ENCODE measurements at places on chromosomes 3 and 15.
A peak's percentile ranks its signal among the peaks of the same experiment; 100 is the strongest.

DNA sequence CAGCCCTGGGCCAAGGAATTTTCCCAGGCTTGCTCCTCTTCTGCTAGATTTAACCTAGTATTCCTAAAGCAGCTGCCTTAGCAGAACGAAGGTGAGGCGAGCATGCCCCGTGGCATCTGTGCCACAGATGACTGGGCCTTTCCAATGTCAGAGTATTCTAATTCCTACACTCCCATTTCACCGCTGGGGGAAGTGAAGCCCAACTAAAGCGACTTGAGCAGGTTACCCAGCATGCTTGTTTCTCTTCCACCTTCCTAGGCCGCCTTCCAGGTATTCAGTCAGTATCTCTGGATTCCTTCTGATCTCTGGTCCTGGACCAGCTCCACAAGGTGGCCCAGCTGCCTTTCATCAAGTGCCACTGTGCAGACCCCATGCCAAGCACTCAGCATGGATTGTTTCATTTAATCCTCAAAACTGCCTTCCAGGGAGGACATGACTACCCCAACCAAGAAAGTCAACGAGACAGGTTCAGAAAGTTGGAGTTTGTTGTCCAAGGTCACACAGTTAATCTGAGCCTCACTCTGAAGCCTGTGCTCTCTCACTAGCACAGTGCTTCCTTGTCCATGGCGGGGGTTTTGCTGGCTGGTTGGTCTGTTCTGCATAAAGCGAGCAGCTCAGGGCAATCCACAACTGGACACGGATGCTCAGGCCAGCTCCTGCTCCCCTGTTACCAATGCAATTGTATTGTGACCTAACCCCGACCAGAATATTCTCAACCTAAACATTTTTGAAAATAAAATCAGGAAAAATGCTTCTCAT is 15.1 kb downstream of the MYO5C start:
- H3K36me3 ChIP-seq: no peaks in the 10 kb centered on the region
- H3K27me3 ChIP-seq: peaks cover 52% of the 10 kb centered on the region
- no peaks in the 10 kb centered on the region for H3K4me1 ChIP-seq
- no peak for DNase-seq

DNA sequence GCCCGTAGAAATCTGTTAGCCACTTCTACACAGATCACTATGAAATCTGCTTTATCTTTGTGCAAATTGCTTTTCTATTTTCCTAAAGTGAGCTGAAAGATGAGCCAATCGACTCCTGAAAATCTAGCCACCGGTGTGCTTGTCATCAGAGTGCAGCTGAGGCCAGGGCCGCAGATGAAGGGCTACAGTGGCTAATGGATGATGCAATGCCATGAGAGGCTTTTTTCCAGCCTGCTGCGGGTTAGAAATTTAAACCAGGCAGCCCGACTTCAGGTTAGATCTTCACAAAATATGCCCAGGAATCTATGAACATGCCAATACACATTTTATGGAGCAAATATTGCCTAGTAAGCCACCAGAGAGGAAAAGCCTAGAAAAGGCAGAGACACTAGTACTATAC is 948.2 kb upstream of the CFAP20DC start:
- H3K4me1 ChIP-seq: peaks cover 90% of the 10 kb centered on the region
- H3K36me3 ChIP-seq: peaks cover 87% of the 10 kb centered on the region
- H3K27me3 ChIP-seq: no peaks in the 10 kb centered on the region
- DNase-seq: no peak
- peak overlapping the region; percentile 20 for H3K27ac ChIP-seq

DNA sequence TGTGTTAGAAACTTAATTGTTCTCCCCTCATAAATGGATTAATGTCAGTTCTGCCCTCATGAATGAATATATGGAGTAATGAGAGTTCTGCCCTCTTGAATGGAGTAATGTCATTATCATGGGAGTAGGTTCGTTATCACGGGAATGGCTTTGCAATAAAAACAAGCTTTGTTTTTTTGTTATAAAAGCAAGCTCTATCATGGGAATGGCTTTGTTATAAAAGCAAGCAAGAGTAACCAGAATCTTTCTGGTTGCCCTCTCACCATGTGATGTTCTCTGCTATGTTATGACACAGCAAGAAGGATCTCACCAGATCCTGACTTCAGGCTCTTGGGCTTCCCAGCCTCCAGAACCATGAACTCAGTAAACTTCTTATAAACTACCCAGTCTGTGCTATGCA is 38.4 kb upstream of the UBL7 start:
- H3K4me1 ChIP-seq: no peaks in the 10 kb centered on the region
- peaks cover 8% of the 10 kb centered on the region for H3K36me3 ChIP-seq
- DNase-seq: no peak
- no peaks in the 10 kb centered on the region for H3K27me3 ChIP-seq
- H3K27ac ChIP-seq: no peak overlapping the region

DNA sequence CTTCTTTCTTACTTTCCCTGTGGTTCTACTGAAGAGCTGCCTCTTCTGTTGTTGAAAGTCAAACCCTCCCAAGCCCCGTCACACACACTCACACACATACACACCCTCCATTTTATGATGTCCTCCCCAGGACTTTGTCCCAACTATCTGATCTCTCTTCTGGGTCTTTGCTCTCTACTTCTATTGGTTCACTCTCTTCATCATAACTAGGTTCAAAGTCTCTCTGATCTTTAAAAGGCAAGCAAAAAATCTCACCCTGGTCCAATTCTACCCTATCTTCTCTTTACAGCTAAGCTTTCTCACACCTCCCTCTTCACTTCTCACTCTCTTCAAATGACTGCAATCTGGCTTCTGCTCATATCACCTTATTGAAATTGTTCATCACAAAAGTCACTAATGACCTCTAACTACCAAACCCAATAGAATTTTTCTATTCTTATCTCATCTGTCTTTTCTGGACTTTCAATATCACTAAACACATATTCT is 34.8 kb downstream of the LRRFIP2 start:
- no peak overlapping the region for H3K27ac ChIP-seq
- H3K36me3 ChIP-seq: peaks cover 9% of the 10 kb centered on the region
- H3K4me3 ChIP-seq: no peak overlapping the region
- H3K4me1 ChIP-seq: no peaks in the 10 kb centered on the region
- no peak for DNase-seq

DNA sequence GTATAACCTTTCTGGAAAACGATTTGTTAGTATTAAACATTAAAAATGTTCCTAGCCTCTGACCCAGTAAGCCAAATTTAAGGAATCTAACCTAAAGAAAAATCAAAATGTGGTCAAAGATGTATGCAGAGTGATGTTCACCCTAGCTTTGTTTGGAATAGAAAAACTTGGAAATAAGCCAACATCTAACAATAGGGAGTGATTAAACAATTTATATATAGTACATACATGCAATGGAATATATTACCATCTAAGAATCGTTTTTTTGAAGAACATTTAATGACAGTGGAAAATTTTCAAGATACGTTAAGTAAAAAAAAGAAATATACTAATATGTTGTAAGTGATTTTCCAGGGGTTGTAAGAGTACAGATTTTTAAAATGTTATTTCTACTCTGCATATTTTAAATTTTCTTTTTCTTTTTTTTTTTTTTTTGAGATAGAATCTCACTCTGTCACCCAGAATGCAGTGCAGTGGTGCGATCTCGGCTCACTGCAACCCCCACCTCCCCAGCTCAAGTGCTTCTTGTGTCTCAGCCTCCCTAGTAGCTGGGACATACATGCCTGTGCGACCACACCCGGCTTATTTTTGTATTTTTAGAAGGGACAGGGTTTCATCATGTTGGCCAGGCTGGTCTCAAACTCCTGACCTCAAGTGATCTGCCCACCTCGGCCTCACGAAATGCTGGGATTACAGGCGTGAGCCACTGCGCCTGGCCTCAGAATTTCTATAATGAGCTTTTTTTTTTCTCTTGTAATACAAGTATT is 54.9 kb downstream of the ANP32A start:
- H3K4me3 ChIP-seq: no peak overlapping the region
- peaks cover 35% of the 10 kb centered on the region for H3K27me3 ChIP-seq
- H3K36me3 ChIP-seq: no peaks in the 10 kb centered on the region
- no peak for DNase-seq
- H3K27ac ChIP-seq: no peak overlapping the region
- H3K4me1 ChIP-seq: no peaks in the 10 kb centered on the region

DNA sequence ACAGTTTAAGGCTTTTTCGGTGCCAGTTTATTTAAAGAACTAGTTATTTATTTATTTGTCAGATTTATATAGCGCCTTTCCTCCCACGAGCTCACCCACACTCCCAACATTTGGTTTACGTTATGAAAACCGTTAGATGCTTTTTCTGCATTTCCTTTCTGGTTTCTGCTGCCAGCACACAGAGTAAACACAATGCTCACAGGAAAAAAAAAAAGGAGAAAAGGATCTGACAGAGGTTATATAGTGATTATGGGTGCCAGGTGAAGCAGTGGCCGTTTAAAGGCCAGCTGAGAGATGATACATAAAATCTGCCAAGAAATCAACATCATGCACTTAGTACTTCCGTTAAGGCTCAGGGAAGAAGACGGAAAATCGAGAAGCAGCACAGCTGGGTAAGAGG is 37.9 kb downstream of the ETV5 start:
- no peak overlapping the region for H3K27ac ChIP-seq
- H3K4me1 ChIP-seq: peaks cover 19% of the 10 kb centered on the region
- H3K27me3 ChIP-seq: peaks cover 9% of the 10 kb centered on the region
- DNase-seq: no peak
- H3K4me3 ChIP-seq: no peak overlapping the region

- no peaks in the 10 kb centered on the region for H3K4me1 ChIP-seq
- H3K27me3 ChIP-seq: no peaks in the 10 kb centered on the region
- no peak overlapping the region for H3K4me3 ChIP-seq
- H3K36me3 ChIP-seq: no peaks in the 10 kb centered on the region
These were observed 30.5 kb downstream of the CCDC32 start for GRCh38 chr15:40534371-40534770.

- peaks cover 33% of the 10 kb centered on the region for H3K36me3 ChIP-seq
- no peak for DNase-seq
These were observed 43.9 kb downstream of the SEMA3G start for GRCh38 chr3:52401021-52401420.

DNA sequence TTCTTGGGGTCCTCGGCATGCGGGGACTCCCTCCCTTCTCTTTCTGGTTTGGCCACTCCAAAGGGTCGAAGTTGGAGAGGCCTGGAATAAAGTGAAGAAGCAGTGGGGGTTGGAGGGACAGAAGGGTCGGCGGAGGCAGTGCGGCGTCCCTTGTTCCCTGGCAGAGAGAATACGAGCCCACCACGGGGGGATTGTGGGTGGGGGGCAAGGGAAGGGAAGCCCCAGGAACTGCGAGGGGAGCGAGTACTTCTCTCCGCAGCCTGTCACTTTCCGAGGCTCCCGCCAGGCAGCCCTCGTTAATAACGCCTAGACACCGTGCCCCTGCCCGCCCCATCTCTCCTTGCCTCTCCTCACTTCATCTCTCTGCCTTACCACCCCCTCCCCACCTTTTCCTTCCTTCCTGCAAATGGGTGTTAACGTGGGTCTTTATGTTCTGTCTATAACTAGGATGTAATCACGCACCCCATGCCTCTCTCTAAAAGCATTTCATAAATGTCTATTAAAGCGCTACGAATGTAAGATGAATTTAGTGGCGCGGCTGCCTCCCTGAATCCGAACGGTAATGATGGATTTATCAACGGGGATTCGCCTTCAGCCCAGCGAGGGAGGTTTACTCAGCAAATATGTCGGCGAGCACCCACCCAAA is 13.7 kb downstream of the NR2F2 start:
- H3K4me3 ChIP-seq: no peak overlapping the region
- no peaks in the 10 kb centered on the region for H3K27me3 ChIP-seq
- H3K27ac ChIP-seq: peak overlapping the region; percentile 2
- peaks cover 5% of the 10 kb centered on the region for H3K36me3 ChIP-seq

DNA sequence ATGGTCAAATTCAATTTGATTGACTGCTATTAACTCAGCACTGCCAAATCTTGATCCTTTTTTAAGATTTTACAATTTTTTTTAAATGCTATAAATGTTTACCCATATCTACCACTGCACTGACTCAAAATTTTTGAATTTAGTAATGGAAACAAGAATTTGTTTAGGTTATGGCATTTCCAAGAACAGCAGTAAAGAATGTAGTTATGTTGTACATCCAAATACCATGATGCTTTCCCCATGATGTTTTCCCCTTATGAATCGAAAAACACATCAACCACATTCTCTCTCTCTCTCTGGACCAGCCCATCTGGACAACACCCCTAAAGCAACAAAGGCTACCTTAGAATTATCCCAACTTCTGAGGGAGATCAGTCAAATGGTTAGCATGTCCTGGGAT is 14.2 kb downstream of the CHRM5 start:
- H3K4me1 ChIP-seq: no peaks in the 10 kb centered on the region
- no peaks in the 10 kb centered on the region for H3K27me3 ChIP-seq
- no peak overlapping the region for H3K4me3 ChIP-seq
- no peaks in the 10 kb centered on the region for H3K36me3 ChIP-seq

DNA sequence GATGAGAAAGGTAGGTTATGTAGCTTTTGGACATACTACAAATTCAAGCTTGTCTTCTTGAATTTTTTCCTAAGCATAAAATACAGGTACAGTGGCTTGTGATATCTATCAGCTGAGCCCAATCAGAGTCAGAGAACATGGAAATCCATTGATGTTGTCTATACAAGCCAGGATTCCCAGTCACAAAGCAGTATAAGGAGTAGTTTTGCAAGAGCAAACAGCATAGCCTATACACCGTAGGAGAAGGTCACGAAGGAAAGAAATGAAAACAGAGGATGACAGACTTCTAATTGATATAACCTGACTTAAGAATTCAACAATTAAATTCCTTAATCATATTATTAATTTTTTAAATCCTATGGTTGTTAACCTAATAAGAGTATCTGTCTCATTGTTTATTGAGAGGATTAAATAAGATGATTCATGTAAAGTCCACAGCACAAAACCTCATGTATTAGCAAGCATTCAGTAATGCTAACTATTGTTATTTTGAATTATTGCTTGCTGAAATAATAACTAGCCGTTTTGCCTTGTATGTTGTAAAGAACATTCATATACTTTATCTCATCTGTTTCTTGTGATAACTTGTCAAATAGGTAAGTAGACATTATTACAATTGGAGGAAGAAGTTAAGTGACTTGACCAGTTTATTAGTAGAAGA is 276.6 kb upstream of the ZPLD1 start:
- no peak overlapping the region for H3K27ac ChIP-seq
- H3K27me3 ChIP-seq: no peaks in the 10 kb centered on the region
- H3K4me1 ChIP-seq: no peaks in the 10 kb centered on the region

DNA sequence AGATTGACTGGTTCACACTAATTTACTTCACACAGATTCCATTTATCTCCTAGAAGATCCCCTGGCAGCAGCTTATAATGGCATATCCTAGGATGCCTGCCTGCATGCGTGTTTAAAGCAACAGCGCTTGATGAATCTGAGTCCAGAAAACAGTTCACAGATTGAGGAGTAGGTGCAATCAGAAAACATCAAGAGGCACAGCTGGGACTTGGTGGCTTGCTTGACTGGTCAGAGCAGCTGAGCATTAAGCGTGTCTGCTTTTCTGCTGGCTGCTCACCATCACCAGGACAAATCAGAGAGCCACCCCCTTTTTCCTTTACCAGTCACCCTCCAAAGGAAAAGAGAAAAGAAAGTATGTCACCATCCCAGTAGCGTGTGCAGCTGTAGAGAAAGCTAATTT is 223.6 kb downstream of the WDR72 start:
- DNase-seq: no peak
- H3K36me3 ChIP-seq: no peaks in the 10 kb centered on the region
- H3K4me1 ChIP-seq: no peaks in the 10 kb centered on the region
- no peak overlapping the region for H3K4me3 ChIP-seq
- H3K27me3 ChIP-seq: no peaks in the 10 kb centered on the region

Measured in activated naive CD4-positive, alpha-beta T cell treated with anti-CD3 and anti-CD28 coated beads, Interleukin-2, amount 10 ng/mL, durations not matched to agents 7 days and 5 days (primary cell).